ENCODE measurements at places on chromosomes 5 and 9. TPM values are rescaled to one million over a fixed set of nuclear protein-coding genes. Genes with fewer than 3 reads are reported as not detected.

NR6A1 gene
- total RNA-seq = 3.5 TPM

- DNase-seq = no peak
These were observed 197.1 kb downstream of the ZNF462 start for GRCh38 chr9:107060062-107060461.

DNA sequence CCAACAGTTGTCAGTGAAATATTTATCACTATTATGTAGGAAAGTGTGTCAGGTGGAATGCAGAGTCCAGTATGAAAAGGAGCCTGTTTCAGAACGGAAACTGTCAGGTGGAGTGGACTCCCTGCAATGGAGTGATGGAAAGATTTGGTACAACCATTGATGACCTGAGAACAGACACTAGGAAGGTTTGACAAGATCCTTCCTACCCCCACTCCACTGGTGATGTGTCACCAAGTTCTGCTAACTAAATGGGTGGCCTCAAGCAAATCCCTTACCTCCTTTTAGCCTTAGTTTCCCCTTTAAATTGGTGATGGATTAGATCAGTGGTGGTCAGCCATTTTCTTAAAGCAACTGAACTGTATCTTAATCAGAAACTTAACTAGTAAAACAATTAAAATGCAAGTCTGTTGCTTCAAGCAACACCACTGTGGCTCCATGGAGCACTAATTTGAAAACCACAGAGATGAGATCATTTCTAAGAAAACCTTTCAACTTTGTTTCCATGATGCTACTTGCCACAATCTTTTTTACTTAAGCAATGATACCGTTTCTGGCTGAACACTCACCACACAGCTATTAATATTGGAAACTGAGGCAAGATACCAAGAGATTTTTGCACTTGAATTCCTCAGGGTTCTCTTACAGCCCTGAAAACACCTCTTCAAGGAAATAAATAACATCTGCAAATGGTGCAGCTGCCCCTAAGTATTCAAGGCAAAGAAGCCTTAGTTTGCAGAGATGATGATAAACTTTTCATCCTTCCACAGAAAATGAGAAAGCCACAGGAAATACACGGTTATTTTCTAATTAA, 140.6 kb downstream of the ERCC6L2 start:
- no peak for DNase-seq

DNA sequence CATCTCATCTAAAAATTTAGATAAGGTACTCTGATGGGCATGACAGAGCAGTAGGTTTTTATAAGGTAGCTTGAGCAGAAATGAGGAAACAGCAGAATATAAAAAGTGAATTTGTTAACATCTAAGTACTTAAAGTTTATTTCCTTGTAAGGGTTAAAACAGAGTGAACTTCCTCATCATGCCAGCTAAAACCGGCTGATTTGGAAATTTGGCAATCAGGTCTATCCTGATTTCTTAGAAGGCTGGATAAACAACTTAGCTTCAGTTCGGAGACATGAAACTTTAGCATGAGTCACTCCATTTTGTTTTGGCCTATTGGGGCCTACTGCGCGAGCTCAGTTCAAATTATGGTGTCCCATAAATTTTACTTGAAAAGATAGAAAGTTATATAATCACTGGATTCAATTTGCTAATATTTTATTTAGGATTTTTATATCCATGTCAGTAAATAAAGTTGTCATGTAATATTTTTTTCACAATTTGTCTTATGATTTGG, 241.6 kb upstream of the RORB start:
- no peak for DNase-seq

- peak; percentile 67 for DNase-seq
These were observed 717.9 kb upstream of the WWC1 start for GRCh38 chr5:167573370-167574127.

DNA sequence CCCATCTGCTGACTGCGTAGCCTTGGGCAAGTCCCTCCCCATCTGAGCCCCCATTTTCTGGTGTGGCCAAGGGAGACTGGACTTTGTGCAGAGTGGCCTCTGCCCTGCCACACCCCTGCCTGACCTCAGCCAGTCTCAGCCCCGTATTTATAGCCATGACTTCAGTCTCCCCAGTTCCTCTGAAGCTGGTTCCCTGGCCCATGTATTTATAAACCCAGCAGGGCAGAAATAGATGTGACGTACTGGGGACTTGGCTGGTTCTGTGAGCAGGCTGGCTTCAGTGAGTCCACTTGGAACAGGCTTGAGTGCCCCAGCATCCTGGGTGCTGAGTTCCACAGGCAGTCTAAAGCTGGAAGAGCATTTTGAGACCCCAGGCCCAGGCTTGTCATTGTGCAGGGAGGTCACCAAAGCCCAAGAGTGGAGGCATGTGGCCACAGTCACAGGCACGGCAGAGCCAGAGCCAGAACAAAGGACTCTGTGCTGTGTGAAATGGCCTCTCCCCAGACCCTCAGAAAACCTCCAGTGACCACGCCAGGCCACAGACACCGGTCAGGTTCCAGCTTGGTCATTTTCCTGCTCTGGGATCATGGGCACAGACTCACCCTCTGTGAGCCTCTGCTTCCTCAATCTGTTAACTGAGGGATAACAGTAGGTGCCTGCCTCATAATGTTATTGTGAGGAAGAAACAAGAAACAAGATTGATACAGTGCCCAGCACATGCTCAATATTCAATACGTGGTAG, 30.4 kb upstream of the SYNPO start:
- DNase-seq = no peak

DNA sequence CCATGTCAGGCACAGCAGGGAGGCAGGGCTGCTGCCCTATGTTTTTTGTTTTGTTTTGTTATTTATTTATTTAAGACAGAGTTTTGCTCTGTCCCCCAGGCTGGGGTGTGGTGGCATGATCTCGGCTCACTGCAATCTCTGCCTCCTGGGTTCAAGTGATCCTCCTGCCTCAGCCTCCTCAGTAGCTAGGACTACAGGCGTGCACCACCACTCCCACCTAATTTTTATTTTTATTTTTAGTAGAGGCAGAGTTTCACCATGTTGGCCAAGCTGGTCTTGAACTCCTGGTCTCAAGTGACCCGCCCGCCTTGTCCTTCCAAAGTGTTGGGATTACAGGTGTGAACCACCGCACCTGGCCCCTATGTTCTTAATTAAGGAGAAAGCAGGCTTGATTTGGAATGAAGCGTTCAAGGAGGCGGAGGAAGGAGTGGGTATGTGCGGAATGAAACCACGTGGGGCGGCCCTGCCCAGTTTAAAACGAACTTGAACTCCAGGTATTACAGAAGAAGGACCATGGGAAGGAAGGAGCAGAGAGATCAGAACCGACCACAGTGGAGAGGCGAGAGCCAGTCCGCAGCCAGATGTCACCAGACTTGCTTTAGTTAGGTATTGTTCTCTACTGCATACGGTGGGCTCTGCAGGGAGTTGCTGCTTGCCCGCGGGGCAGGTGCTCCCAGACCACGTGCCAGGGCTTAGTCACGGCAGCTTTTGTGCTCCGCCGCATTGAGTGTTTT, 34.9 kb upstream of the EPB41L4B start:
- DNase-seq = no peak
